ENCODE measurements at places on chromosomes 2 and 18. TPM values are rescaled to one million over a fixed set of nuclear protein-coding genes. Genes with fewer than 3 reads are reported as not detected.

Gene TRAPPC8
- 69.9 TPM for total RNA-seq

Gene SERPINB7
- total RNA-seq: not detected

Gene AP1S3
- 3.7 TPM for total RNA-seq

Gene SCTR
- total RNA-seq: not detected

Gene CD207
- total RNA-seq: not detected

Gene FAP
- 0.53 TPM for total RNA-seq

Gene ABI2
- total RNA-seq: 53.8 TPM

Gene GPR35
- total RNA-seq: 0.13 TPM

Gene ALPI
- total RNA-seq: not detected

Gene SULT1C2
- not detected for total RNA-seq

Gene GPR17
- not detected for total RNA-seq

Gene DIS3L2
- 36.1 TPM for total RNA-seq

Gene PGAP1
- 26.9 TPM for total RNA-seq

Gene SCN9A
- total RNA-seq: 1.1 TPM

Gene INHBB
- total RNA-seq: 0.79 TPM

Gene CASP10
- total RNA-seq: 38.4 TPM

Gene NAPG
- 55.6 TPM for total RNA-seq

Gene MARCHF4
- total RNA-seq: 9.6 TPM

Gene CLK1
- 87.8 TPM for total RNA-seq

Gene CCDC74A
- 5.6 TPM for total RNA-seq

Gene UGT1A6
- not detected for total RNA-seq

Gene SPEG
- total RNA-seq: 0.80 TPM

Gene GKN1
- total RNA-seq: not detected

Gene ATP6V1B1
- 0.07 TPM for total RNA-seq

Gene MEIS1
- 18.8 TPM for total RNA-seq

Gene STARD7
- 249 TPM for total RNA-seq

Gene DPY30
- 93.0 TPM for total RNA-seq

Gene KLF7
- 42.9 TPM for total RNA-seq

Gene ANKAR
- total RNA-seq: 8.4 TPM

Gene GPR45
- not detected for total RNA-seq

Gene TNS1
- total RNA-seq: 38.2 TPM

Gene PRSS56
- not detected for total RNA-seq

Gene GCG
- total RNA-seq: not detected

Gene DLX2
- not detected for total RNA-seq

Gene SYT4
- total RNA-seq: not detected

Gene HMSD
- 0.27 TPM for total RNA-seq

Gene CDKL4
- total RNA-seq: 0.86 TPM

Gene STK39
- 16.3 TPM for total RNA-seq

Gene CTAGE1
- total RNA-seq: not detected

Gene GLI2
- 0.13 TPM for total RNA-seq

Gene ALPG
- total RNA-seq: not detected

Gene RAPH1
- total RNA-seq: 93.6 TPM
